Testis (tissue), 5 donors: ENCODE measurements at places on chromosomes 7 and 10.

DNA sequence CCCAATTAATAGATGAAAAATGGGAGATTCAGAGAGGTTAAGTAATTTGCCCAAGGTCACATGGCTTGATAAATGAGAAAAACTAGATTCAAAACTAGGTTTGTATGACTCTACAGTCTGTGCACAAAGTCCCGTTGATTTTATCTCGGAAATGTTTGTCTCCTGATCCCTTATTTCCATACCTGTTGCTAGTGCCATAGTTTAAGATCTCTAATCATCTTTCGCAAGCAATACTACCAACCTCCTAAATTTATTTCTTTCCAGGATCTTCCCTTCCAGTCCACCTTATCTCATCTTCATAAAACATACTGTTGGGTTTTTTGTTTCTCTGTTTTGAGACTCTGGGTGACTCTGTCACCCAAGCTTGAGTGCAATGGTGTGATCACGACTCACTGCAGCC, 2.9 kb downstream of the NT5C3A start:
- DNase-seq = no peak

GRCh38 chr10:44938956-44939355, 20.6 kb upstream of the RASSF4 start:
- DNase-seq = no peak

DNA sequence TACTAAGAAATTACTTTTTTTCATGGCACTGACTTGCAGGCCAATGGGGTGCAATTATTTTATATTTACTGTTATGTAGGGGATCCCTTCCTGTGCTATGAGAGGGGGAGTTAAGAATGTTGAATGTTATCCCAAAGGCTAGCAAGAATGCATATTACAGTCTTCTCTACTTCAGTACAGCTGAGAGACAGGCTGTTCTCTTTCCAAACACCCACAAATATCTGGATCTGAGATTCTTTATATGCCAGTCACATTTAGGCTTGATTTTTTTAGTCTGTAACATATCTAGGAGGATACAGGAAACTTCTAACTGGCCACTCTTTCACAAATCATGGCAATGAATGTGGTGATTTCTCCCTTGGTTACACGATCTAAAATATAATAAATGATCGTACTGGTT, 266.4 kb upstream of the FZD8 start:
- no peak for DNase-seq

DNA sequence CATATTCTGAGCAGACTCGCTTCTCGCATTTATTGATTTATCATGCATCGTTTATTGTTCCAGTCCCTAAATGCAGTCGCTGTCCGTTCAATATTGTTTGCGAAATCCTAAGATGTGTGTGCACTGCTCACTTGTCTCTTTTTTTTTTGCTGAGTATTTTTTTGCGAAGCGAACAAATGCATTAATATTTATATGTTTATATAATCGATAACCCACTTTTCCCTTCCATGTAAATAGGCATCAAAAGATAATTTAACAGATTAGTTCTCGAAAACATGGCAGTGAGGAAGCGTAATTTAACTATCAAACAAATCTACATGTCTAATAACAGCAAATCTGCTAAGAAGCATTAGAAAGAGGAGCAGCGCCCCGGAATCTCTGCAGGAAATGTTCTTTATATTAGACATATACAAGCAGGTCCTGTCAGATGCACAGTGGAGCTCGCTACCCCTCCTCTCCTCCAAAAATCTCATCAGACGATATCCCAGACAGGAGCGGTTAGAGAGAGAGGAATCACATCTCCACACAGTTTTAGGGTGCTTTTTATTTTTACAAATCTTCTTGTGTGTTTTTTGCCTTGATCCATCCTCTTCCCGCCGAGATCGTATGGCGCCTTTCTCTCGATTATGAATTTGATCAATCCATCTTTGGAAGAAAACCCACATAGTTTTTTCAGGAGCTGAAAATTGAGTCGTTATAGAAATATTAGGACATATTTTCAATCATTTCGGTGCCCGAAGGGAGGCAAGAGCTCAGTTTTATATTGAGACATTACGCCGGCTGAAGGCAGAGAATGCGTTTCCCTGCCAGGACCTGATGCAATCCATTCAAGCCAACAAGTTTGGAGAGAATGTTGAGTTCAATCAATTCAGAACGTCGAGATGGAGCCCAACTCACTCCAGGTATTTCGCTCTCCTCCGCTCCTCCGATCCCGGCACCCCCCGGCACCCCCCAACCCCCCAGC, at the start of gene ARID5B:
ARID5B (plus strand) TSS at position 871 of the 964 bp plus-strand sequence; CDS start at position 882, 11 bp downstream.
- DNase-seq = peak; percentile 87

DNA sequence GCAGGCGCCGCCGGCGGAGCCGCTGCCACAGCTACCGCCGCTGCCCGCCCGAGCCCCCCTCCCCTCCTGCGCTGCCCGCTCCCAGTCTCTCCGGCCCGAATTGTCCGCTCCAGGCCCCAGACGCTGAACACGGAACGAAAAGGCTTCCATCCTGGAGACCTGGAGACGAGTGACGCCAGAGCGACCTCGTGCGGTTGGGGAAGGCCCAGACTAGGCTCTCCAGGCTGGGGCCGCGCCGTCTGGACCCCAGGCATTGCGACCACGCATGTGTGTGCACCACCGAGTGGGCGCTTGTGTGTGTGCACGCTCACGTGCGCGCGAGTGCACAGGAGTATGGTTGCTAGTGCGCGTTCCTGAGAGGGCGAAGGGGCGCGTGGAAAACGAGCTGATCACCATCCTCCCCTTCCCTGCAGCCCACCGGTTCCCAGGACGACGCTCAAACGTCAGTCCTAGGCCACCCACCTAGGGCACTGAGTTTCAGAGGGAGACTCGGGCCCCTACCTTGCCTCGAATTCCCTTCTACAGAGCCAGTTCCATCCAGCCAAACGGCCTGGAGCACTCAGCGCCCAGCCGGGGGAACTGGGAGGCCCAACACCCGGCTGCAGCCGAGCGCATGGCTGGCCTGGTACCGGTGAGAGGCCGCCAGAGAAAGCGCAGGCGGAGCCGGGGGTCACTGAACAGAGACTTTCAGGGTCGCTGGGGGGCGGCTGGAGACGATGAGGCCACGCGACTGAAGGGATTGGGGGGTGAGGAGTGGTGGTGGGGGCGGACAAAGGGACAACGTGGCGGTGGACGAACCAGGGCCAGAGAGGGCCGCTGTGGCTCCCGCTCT, 11.6 kb downstream of the LBX1 start:
- peak; percentile 80 for DNase-seq

DNA sequence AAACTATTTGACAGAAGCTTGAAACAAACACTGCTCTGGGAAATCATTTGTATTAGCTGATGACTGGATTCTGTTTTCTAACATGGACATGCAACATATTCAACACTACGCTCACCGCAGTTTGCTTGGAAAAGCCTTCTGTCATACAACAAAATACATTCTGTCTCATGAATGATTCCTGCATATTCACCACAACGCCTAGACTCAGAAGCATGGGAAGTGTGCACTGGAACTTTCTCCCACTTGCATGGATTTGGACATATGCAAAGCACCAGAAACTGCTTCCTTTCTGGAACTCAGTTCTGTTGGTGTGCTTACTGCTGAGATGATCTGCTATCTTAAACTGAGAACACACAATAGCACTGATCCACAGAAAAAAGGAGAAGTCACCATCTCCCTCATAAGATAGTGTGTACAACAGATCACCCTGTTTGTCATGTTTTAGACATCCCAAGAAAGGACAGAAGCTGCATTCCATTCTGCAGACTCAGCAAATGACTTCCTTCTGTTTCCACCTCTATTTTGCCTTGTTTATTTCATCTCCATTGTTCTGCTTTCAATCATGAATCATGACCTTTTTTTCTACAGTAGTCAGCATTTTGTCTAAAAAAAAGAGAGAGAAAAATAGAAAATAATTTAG, 115.8 kb downstream of the HTR7 start:
- DNase-seq = no peak
